ENCODE measurements at places on chromosomes 11 and 22.
A peak's percentile ranks its signal among the peaks of the same experiment; 100 is the strongest.

GRCh38 chr22:25451480-25452114, 112.9 kb upstream of the GRK3 start:
- no peak for DNase-seq

DNA sequence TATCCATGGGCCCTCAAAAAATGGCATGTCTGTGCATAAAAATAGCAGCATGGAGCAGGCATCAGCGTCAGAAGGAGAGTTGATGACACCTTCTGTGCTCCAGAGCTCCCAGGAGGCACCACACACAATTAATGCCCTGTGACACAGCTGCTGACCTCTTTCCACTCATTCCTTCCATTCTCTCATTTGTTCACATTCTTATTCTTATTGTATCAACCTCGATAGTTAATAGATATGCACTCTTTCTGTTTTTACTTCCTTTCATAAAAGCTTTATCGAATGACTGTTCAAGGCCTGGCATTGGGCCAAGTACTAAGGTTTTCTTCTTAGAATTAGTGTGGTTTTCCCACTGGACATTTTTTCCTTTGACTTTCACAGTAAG, 266.0 kb upstream of the MTNR1B start:
- no peak for DNase-seq

GRCh38 chr11:65223011-65223410, 38.8 kb upstream of the POLA2 start:
- no peak for DNase-seq

GRCh38 chr22:35367331-35367886, 13.5 kb upstream of the HMOX1 start:
- no peak for DNase-seq

DNA sequence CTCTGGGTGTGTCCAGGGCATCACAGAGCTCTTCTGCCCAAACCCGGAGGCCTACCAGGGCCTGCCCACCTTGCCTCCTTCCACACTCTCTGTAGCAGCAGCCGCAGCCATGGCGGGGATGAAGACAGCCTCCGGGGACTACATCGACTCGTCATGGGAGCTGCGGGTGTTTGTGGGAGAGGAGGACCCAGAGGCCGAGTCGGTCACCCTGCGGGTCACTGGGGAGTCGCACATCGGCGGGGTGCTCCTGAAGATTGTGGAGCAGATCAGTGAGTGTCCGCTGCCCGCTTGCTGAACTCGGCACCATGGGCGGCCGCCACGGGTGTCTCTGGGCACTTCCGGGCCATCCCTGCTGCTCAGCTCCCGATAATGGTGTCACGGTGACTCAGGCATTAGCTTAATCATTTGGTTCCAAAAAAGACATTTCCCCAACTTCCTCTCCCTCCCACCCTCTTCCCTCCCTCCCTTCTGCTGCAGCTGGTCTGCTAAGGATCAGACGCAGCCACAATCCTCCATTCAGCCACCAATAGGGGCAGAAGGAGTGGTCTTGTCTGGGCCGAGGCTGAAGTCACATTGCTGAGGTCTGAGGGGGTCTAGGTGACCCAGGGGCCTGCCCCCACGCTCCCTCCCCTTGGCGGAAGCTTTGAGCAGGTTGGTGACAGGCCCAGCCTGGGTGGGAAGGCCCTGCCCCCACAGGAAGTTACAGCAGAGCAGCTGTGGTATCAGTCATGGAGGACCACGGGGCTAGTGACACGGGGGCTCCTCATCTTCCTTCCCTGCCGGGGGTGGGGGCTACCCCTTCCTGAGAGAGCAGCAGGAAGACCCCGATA, 950 bp downstream of the FERMT3 start:
- DNase-seq, result peak; percentile 83

DNA sequence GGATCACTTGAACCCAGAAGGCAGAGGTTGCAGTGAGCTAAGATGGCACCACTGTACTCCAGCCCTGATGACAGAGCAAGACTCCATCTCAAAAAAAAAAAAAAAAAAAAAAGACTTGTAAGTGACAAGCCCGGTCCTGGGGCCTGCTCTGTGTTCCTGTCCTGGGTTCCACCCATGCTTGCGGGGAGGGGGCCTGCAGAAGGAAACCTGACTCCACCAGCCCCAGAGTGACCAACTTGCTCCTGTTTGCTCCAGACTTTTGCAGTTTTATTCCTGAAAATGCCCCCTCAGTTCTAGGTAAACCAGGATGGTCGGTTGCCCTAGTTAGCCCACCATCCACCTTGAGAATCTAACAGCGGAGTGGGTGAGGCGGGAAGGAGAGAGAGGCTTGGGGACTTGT, 10.1 kb upstream of the LRP5 start:
- DNase-seq, result no peak

DNA sequence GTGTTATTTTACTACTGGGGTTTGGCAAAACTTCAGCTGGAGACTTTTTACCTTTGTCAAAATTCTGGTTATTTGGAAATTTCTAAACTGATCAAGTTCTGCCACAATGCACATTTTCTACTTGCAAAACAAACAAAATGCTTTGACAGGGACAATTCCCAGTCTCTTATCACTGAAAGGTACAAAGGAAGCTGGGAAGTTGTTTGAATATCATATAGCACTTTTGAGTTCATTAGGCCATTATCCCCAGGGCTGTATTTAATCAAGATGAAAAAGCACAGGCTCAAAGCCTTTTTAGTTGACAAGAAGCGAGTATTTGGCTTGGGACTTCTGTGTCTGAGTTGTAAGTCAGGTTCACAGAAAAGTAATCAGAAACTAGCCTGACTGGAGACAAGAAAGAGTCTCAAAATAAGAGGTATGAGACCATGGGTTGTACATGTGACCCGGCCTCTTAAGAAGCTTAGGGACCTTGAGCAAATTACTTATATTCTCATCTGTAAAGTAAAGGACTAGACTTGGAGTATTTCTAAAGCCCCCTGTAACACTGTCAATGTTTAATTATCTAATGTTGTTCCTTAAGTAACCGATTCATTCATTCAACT, 2.9 kb upstream of the HORMAD2 start:
- DNase-seq, result no peak
